ENCODE measurements at places on chromosomes 1 and 21. TPM values are rescaled to one million over a fixed set of nuclear protein-coding genes. Genes with fewer than 3 reads are reported as not detected.

DNA sequence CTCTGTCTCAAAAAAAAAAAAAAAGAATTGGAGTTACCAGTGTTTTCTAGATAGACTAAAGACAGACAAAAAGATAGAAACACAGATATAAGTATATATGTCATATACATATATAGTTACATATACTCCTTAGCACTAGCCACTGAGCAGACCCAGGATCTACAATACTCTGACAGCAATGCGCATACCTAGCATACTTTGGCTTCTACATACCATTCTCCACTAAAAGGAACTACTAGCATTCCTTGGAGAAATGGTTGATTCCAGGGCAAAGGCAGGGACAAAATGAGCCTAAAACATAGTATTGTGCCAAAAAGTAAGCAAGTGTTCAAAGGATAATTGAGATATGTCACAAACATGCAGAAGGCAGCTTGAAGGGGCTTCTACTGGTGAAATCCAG, 22.7 kb downstream of the SYNJ1 start:
- no peaks in the 10 kb centered on the region for H3K4me1 ChIP-seq
- no peaks in the 10 kb centered on the region for H3K27me3 ChIP-seq
- H3K4me3 ChIP-seq: no peak overlapping the region
- DNase-seq: no peak

DNA sequence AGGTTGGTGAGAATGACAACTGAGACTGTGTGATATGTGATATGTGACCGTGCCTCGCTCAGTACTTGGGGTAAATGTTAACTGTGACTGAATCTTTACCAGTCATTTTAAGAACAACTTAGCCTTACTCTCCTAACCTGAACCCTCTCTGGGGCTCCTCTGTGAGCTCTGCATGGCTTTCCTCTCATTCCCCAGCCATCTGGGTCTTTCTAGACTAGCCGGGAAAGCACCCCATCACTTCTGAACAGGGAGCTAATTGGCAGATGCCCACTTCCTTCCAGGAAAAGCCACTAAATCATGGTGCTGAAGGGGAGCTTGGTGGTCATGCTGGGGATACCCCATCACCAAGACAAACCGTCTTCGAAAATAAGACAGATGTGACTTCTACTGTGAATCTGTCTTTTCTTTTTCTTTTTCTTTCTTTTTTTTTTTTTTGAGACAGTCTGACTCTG, 16.5 kb upstream of the FOXO6 start:
- no peak overlapping the region for H3K4me3 ChIP-seq
- H3K36me3 ChIP-seq: no peaks in the 10 kb centered on the region
- DNase-seq: peak; percentile 7
- no peak overlapping the region for H3K27ac ChIP-seq
- H3K4me1 ChIP-seq: no peaks in the 10 kb centered on the region

GRCh38 chr1:181726320-181727012, 243.1 kb downstream of the CACNA1E start:
- H3K4me1 ChIP-seq: no peaks in the 10 kb centered on the region
- no peak for DNase-seq
- no peak overlapping the region for H3K4me3 ChIP-seq
- H3K27ac ChIP-seq: no peak overlapping the region
- H3K27me3 ChIP-seq: no peaks in the 10 kb centered on the region

GRCh38 chr1:63199706-63200335, 122.5 kb upstream of the FOXD3 start:
- no peak overlapping the region for H3K4me3 ChIP-seq
- DNase-seq: no peak
- no peaks in the 10 kb centered on the region for H3K36me3 ChIP-seq
- no peaks in the 10 kb centered on the region for H3K4me1 ChIP-seq
- no peak overlapping the region for H3K27ac ChIP-seq
- H3K27me3 ChIP-seq: no peaks in the 10 kb centered on the region

GRCh38 chr1:24110642-24111261, 1.2 kb downstream of the MYOM3 start:
- H3K4me1 ChIP-seq: no peaks in the 10 kb centered on the region
- peak overlapping the region; percentile 87 for H3K27ac ChIP-seq

DNA sequence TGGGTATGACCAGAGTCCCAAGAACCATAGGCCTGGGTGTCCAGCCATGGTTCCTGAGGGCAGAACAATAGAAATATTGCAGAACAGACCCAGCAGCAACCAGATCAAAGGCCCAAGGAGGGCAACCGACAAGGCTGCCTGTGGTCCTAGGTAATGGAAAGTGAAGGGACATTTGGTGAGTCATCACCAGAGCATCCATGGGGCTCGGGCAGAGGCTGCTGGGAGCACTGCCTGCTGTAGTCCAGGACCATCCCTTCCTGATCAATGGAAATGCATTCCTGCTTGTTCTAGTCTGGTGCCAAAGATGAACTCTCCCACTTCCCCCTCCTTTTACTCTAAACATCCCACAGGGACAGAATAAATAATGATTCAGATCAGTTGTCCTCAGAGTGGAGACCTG, 172.8 kb upstream of the CACNA1E start:
- H3K27me3 ChIP-seq: no peaks in the 10 kb centered on the region
- no peak overlapping the region for H3K4me3 ChIP-seq
- no peaks in the 10 kb centered on the region for H3K4me1 ChIP-seq
- no peak for DNase-seq

- H3K4me1 ChIP-seq: peaks cover 17% of the 10 kb centered on the region
- H3K4me3 ChIP-seq: no peak overlapping the region
- H3K36me3 ChIP-seq: no peaks in the 10 kb centered on the region
- H3K27ac ChIP-seq: no peak overlapping the region
- DNase-seq: no peak
Observed at GRCh38 chr1:111596499-111596898, 23.1 kb upstream of the RAP1A start.

DNA sequence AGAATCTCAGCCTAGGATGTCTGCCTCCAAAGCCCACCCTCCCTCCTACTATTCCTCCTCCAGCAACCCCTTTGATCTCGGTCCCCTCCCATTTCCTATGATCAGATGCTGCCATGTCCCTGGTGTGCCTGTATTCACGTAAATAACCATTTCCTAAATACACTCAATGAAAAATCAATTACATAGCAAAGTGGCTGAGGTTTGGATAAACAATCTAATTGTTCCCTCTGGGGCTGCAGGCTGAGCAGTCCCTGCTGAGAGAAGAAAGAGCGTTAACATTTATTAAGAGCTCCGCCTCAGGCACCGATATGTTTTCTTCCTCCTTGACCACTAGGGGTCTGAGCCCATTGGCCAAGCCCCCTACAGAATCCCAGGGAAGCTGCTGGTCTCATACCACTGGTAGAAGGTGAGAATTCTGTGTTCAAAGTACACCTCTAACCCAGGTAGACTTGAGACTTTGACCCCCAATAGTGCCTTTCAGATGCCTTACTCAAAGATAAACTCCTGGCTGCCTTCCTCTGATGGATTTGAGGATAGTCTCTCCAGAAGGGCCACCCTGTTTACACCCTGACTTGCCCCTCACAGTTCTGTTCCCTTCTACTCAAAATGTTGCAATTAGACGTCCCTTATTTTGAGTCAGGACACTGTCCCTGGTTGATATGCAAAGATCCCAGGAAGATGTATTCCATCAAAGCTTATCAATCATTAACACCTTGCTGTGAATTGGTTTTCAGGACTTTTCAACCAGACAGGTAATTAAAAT, 33.9 kb upstream of the CAMK1G start:
- H3K27ac ChIP-seq: no peak overlapping the region
- H3K27me3 ChIP-seq: no peaks in the 10 kb centered on the region
- no peaks in the 10 kb centered on the region for H3K4me1 ChIP-seq
- H3K4me3 ChIP-seq: no peak overlapping the region

DNA sequence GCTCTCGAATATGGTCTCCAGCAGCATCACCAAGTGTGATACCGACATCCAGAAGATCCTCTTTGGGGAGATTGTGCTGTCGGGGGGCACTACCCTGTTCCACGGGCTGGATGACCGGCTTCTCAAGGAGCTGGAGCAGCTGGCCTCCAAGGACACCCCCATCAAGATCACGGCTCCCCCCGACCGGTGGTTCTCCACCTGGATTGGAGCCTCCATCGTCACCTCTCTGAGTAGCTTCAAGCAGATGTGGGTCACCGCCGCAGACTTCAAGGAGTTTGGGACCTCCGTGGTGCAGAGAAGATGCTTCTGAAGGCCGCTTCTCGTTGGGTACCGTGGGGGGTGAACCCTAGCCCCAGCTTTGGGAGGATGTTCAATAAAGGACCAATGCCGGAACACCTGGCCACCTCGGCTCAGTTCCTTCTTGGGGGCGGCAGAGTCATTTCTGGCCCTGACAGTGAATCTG, 1.3 kb downstream of the ACTRT2 start:
- no peak overlapping the region for H3K4me3 ChIP-seq
- DNase-seq: no peak
- H3K27me3 ChIP-seq: peaks cover 33% of the 10 kb centered on the region
- H3K4me1 ChIP-seq: no peaks in the 10 kb centered on the region
- no peaks in the 10 kb centered on the region for H3K36me3 ChIP-seq

- H3K27ac ChIP-seq: no peak overlapping the region
- H3K27me3 ChIP-seq: no peaks in the 10 kb centered on the region
- no peak overlapping the region for H3K4me3 ChIP-seq
- H3K36me3 ChIP-seq: no peaks in the 10 kb centered on the region
- no peaks in the 10 kb centered on the region for H3K4me1 ChIP-seq
Observed at GRCh38 chr1:198929111-198929604, 290.3 kb downstream of the PTPRC start.

DNA sequence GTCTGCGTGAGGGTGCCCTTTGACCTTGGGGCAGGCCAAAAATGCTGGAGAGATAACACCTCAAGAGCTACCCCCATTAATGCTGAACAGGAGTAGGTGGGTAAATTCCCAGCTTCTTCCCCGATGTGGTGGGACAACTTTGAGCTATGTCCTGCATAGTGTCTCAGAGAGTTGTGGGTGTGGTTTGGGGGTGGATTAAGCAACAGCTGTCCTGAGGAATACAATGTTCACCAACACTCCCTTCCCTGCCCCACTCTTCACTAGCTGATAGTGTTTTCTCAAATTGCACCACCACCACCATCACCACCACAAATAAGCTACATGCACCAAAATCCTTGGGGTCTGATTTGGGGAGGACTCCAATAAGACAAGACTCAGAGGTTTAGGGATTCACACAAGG, 258.4 kb downstream of the HLX start:
- no peaks in the 10 kb centered on the region for H3K4me1 ChIP-seq
- no peak overlapping the region for H3K27ac ChIP-seq
- no peaks in the 10 kb centered on the region for H3K36me3 ChIP-seq
- no peak overlapping the region for H3K4me3 ChIP-seq
- no peak for DNase-seq

GRCh38 chr1:43074244-43074643, 97.8 kb downstream of the EBNA1BP2 start:
- no peak overlapping the region for H3K4me3 ChIP-seq
- DNase-seq: no peak
- no peaks in the 10 kb centered on the region for H3K36me3 ChIP-seq
- no peak overlapping the region for H3K27ac ChIP-seq

DNA sequence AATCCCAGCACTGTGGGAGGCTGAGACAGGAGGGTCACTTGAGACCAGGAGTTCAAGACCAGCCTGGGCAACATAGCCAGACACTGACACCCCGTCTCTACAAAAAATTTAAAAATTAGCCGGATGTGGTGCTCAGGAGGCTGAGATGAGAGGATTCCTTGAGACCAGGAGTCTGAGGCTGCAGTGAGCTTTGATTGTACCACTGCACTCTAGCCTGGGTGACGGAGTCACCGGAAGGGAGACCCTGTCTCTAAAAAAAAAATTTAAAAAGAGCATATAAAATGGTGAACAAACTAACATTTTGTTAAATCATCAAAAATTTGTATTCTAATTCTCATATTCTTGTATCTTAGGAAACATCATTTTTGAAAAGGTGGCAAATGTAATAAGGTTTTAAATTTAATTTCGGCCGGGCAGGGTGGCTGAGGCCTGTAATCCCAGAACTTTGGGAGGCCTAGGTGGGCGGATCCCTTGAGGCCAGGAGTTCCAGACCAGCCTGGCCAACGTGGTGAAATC, 27.1 kb downstream of the MAB21L3 start:
- H3K4me1 ChIP-seq: no peaks in the 10 kb centered on the region
- H3K27ac ChIP-seq: no peak overlapping the region
- no peak for DNase-seq
- H3K27me3 ChIP-seq: no peaks in the 10 kb centered on the region

- no peak for DNase-seq
- H3K27me3 ChIP-seq: no peaks in the 10 kb centered on the region
- no peak overlapping the region for H3K4me3 ChIP-seq
- H3K27ac ChIP-seq: no peak overlapping the region
- peaks cover 4% of the 10 kb centered on the region for H3K4me1 ChIP-seq
Observed at GRCh38 chr1:228095938-228096337, 7.2 kb downstream of the C1orf35 start.

GRCh38 chr21:30333736-30334135, 3.8 kb downstream of the KRTAP27-1 start:
- H3K36me3 ChIP-seq: no peaks in the 10 kb centered on the region
- no peak overlapping the region for H3K27ac ChIP-seq
- no peak for DNase-seq
- H3K4me3 ChIP-seq: no peak overlapping the region

- no peak overlapping the region for H3K4me3 ChIP-seq
- DNase-seq: no peak
- H3K27me3 ChIP-seq: peaks cover 9% of the 10 kb centered on the region
- H3K27ac ChIP-seq: no peak overlapping the region
Observed at GRCh38 chr1:181635110-181635509, 151.8 kb downstream of the CACNA1E start.

- H3K36me3 ChIP-seq: no peaks in the 10 kb centered on the region
- no peak overlapping the region for H3K4me3 ChIP-seq
- DNase-seq: no peak
- no peaks in the 10 kb centered on the region for H3K4me1 ChIP-seq
- H3K27ac ChIP-seq: no peak overlapping the region
- peaks cover 16% of the 10 kb centered on the region for H3K27me3 ChIP-seq
Observed at GRCh38 chr1:34500451-34500850, 254.4 kb upstream of the GJB5 start.

- H3K36me3 ChIP-seq: no peaks in the 10 kb centered on the region
- no peaks in the 10 kb centered on the region for H3K27me3 ChIP-seq
- no peak overlapping the region for H3K4me3 ChIP-seq
Observed at GRCh38 chr21:41815652-41816582, 49.1 kb upstream of the RIPK4 start.

- H3K4me3 ChIP-seq: peak overlapping the region; percentile 40
- no peaks in the 10 kb centered on the region for H3K36me3 ChIP-seq
- no peaks in the 10 kb centered on the region for H3K4me1 ChIP-seq
- no peak for DNase-seq
Observed at GRCh38 chr1:109649491-109649914, 6.4 kb upstream of the GSTM4 start.

Gene EDARADD
- 20.3 TPM for total RNA-seq

Gene FCRLA
- not detected for total RNA-seq

Gene S100A9
- 329 TPM for total RNA-seq

Gene PRR9
- not detected for total RNA-seq

Gene SLC9C2
- not detected for total RNA-seq

Gene POGZ
- 60.3 TPM for total RNA-seq

Gene GPR37L1
- not detected for total RNA-seq

Gene TINAGL1
- total RNA-seq: 187 TPM

Gene RIPK4
- 15.7 TPM for total RNA-seq

Gene GREM2
- total RNA-seq: 0.16 TPM

Gene AGO3
- 28.2 TPM for total RNA-seq

Gene MSH4
- 0.88 TPM for total RNA-seq

Gene ANP32E
- 16.5 TPM for total RNA-seq
